ENCODE measurements at places on chromosomes 12 and 14.

DNA sequence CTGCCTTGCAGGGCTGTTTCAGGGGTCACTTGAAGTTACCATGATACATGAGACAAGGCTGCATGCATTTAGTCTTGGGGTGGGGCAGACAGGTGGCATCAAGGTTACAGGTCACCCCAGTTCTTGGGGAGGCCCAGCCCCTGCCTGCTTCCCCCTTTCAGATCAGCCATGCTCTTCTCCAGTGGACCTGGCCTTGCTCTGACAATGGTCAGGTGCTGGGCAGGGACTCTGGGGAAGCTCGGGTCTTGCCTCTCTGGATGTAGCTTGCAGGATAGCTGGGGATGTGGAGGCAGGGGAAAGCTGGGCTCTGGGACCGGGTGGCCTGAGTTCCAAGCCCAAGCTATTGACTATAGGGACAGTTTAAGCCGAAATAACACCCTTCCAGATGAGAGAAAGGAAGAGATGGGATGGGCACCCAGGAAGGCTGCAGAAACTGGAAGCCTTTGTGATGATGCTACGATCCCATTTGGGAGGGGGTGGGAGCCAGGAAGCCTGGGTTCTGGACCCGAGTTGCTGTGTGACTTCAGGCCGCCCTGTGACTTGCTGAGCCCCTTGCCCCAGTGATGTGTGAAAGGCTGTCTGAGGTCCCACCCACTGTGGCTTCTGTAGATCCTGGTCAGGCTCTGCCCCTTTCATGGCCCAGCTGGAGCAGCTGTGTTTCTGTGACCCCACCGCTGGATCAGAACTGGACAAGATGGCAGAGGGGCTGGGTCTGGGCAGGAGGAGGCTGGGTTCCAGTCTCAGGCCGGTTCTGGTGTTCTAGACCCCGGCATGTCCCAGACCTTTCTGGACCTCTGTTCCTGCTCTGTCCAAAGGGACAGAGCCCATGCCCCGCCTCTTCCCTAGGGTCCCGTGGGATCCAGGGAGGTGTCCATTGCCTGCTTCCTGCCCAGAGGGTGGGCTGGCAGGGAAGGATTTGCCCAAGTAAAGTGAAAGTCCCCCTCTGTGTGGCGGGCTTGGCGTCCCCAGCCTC, 2.1 kb downstream of the TNFAIP2 start:
- no peak for DNase-seq

GRCh38 chr14:51652168-51653078, 713 bp downstream of the FRMD6 start:
- DNase-seq, result no peak

DNA sequence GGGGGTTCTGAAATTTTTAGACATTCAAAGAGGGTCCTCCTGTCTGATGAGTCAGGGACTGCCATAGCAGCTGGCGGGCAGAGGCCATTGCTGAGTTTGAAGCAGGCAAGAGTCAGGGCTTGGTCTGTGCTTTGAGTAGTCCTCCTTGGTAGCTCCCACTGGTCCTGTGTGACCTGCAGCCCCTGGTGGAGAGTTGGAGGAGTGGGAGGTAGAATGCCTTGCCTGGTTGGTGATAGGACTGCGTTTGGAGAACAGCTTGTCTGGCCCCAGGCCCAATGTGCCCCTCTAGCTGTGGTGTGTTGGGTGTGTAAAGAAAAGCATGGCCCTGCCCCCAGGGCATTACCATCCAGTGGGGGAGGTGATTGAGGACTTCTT, 116.7 kb downstream of the BEGAIN start:
- no peak for DNase-seq

- no peak for DNase-seq
Measured at GRCh38 chr14:54756656-54757392, 145.8 kb downstream of the GCH1 start.

DNA sequence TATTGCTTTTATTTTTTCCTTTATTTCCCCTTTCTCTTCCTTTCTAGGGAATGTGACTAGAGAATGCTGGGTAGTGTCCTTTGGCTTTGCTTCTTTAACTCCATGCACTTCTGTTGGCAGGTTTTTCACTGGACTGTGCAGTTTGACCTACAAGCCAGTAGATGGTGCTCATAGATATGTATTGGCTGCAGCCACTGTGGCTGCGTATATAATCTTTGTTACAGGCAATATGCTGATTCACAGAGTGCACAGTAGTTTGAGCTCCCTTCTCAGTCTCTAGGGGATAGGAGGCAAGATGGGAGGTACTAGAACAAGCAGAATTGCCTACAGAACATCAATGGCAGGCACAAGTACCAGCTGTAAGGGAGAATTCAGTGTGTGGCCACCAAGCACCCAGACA, 503.5 kb downstream of the LRFN5 start:
- peak; percentile 47 for DNase-seq

DNA sequence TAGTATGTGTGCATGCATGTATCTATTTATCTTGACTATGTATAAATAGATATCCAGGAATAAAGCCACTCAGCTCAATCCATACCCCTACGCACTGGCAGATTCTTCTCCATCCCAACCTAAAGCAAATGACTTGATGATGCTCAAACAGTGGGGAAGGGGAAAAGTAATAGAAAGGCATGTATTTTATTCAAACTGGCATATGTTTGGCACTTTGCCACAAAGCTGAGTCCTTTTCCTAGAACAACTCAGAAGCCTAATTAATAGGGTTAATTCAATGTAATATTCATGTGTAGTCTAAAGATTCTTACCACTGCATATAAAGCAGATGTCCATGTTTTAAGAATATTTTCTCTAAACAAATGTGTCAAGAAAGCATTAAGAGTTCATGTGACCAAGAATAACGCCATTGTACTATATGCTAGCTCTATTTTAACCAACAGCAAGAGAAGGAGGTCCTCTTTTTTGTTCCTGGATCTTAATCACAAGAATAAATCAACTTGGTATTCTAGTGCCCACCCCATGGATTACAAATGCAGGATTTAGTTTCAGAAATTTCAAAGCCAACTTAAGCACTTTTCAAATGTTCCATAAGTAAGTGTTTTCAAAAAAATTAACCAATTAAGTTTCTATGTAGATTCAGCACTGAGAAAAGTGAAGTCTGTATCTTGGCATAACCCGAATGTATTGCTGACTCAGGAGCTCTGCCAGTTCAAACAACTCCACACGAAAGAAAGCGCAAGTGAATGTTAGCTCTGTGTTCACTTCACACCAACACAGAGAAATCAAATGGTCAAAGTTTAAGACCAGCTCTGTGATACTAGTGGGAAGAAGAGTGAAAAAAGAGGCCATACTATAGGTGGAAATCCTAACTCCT, 233.6 kb downstream of the MED13L start:
- DNase-seq, result no peak

GRCh38 chr14:67432050-67432564, 20.1 kb upstream of the PLEK2 start:
- no peak for DNase-seq

DNA sequence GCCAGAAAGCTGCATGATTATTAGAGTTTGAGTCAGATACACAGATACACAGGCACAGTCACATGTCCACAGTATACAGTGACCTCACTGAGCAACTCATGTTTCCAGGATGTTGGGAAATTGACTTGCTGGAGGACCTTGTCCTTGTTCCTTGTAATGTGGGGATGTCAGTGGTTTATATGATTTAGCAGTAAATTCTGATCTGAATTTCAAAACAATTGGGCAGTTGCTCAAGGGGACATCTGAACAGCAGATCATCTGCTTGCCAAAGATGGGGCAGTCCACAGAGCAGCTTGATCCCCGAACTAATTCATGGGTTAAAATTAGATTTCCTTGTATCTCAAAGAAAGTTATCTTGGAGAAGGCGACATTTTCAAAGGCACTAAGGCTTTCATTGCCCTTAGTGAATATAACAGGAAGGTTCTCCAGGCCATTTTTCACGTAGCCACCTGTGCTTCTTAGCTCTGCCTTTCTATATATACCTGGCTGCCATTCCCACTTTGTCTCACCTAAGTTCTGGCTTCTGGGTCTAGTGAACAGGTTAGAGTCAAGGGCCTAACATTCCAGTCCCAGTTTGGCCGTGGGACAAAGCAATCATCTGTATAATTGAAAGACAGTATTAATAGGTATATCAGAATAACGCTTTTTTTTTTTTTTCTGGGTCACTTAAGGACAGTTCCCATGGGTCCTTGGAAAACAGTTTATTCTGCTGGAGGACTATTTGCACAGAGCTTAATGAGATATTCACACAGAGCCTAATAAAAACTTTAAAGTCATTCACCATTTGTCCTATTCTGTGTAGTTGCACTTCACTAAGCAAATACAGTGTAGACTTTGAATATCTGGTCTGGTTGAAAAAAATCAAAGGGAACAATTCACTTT, 64.9 kb upstream of the STRN3 start:
- DNase-seq, result peak; percentile 90

- no peak for DNase-seq
Measured at GRCh38 chr14:55129086-55129427, at the start of gene LGALS3. Gene LGALS3 (plus strand): TSS chr14:55129252. CDS start chr14:55137374, 8,122 bp downstream.

DNA sequence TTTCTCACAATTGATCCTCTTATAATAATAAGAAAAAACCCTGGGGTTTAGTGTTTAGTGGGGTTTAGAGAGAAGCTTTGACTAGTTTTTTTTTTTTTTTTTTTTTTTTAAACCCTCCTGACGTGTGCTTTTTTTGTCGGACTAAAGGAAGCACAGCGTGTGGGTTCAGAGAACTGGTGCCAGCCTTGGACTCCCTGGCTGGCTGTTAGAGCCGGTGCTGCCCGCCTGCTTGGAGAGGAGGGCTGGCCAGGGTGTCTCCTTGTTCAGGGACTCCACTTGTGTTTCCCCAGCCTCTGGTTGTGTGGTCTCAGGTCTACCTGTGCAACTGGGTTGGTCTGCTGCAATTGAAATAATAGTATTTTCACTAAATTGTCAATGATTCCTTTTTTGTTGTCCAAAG, 54.1 kb upstream of the ASPG start:
- DNase-seq, result no peak

GRCh38 chr12:80441921-80442320, 2.1 kb upstream of the PTPRQ start:
- peak; percentile 46 for DNase-seq

DNA sequence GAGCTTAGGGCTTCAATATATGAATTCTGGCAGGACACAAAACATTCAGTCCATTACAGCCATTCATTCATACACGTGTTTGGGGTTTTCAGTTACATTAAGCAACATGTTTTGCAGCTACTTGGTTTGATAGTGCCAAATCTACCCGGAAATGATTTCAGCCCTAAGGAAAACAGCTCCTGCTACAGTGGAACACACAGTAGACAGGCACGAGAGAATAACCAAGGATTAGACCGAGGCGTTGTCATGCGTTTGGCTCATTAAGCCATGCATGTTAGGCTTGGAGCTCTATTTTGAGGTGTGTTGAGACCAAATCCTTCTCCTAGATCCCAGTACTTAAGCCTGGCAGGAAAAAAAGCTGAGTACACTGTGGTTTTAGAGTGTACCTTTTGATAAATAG, 177.4 kb downstream of the PRKCH start:
- DNase-seq, result peak; percentile 56

- DNase-seq, result no peak
Measured at GRCh38 chr14:30234966-30235365, 307.3 kb upstream of the PRKD1 start.

DNA sequence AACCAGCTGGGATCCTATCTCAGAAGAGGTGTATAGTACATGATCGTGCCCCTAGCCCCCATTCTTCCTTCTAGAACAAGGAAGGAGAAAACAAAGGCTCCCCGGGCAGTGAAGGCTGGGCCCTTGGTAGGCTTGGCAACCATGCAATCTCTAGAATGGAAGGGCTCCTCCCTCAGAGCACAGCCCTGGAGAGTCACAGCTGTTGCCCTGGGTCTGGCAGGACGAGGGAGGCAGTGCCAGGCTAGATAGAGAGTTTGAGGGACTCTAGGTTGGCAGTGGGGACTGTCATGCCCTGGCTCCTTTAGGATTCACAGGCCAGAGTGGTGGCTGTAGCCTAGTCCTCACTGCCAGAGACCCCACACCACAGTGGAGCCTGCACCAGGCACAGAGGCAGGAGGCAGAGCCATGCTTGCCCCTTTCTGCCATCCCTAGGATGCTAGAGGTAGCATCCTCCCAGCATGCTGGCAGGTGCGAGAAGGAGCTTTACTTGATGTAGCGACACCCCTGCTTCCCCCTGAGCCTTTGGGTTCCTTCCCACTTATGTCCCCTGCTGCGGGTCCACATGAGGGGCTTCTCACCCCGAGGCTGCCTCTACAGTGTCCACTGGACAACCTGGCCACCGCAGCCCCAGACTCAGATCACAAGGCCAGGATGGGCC, 33.4 kb upstream of the CIPC start:
- DNase-seq, result no peak

GRCh38 chr12:124913474-124914391, 717 bp downstream of the UBC start:
- DNase-seq, result no peak

GRCh38 chr14:76884853-76885276, 58.7 kb downstream of the LRRC74A start:
- DNase-seq, result no peak

DNA sequence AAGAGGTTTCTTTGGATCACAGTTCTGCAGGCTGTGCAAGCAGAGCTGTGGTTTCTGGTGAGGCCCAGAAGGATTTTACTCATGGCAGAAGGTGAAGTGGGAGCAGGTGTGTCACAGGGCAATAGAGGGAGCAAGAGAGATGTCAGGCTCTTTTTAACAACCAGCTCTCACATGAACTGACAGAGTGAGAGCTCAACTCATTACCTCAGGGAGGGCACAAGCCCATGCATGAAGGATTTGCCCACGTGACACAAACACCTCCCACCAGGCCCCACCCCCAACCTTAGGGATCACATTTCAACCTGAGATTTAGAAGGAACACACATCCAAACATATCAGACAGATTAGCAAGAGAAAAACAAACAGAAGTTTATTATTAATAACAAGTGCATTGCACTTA, 470.4 kb downstream of the GALC start:
- DNase-seq, result no peak

DNA sequence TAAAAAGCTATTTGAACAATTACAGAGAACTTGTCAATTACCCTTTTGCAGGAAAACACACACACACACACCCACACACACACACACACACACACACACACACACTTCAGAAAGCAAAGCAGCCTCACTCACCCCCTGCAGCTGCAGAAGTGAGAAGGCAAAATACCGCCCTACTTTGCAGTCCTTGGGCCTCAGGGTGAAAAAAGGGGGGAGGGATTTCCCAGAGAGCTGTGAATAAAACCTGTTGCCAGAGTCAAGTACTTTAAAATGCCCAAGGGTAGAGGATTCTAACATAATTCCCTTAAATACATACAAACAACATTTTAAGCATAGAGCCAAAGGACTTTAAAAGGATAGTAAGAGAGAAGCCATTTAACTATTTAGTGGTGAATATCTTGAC, 285.9 kb downstream of the MDGA2 start:
- DNase-seq, result no peak
